ENCODE measurements at places on chromosomes 7 and 10.
A peak's percentile ranks its signal among the peaks of the same experiment; 100 is the strongest.

GRCh38 chr7:76354516-76354915 lies 4.3 kb downstream of the YWHAG start:
- DNase-seq = no peak

DNA sequence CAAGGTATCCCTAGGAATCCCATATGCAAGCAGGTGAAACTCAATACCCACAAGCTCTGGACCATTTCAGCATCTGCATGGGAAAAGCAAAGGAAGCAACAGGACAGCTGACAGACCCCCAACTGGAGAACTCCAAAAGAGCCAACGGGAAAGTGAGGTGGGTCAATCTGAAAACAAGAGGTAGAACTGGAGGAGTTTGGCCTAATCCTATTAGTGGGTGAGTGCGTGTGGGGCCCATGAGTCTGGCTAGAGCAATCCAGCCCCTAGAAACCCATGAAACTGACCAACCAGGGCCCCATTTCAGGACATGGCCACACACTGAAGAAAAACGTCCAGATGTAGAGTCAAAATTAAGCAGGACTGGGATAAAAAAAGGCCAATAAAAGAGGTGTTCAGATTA lies 26.6 kb upstream of the WNT8B start:
- DNase-seq = no peak

GRCh38 chr7:16509829-16510228 lies 16.8 kb upstream of the LRRC72 start:
- DNase-seq = no peak

DNA sequence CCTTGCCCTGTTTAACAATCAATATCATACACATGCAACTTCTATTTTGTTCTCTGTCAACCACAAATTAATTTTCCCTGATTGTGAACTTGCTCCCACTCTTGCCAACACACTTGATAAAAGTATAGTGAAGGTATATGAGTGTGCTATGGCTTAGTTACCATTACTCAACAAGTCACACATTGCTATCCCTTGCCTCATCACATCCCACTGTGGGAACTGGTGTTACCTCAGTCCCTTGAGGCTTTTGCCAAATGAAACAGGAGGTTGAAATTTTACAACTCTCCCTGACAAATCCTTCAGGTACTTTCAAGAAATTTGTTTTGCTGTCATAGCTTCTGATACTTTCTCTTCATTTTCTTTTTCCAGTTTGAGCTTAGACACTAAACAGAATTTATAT lies 472.5 kb upstream of the SEMA3D start:
- no peak for DNase-seq

DNA sequence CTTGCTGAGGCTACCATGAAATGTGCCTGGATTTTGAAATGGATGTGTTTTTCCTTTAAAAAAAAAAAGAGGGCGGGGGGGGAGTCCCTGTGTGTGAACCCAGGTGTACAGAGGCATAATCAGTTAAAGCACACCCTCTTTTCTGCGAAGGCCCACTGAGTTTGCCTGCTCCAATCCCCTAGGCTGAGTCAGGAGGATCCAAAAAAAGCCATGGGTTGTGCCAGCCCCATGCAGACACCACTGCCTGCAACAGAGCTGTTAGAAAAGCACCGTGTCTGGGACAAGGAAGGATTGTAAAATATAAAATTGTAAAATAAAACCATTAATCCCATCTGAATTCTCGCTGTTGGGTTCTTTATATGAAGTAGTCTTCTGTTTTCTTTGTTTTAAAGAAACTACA lies 217.9 kb downstream of the ADAM12 start:
- no peak for DNase-seq

DNA sequence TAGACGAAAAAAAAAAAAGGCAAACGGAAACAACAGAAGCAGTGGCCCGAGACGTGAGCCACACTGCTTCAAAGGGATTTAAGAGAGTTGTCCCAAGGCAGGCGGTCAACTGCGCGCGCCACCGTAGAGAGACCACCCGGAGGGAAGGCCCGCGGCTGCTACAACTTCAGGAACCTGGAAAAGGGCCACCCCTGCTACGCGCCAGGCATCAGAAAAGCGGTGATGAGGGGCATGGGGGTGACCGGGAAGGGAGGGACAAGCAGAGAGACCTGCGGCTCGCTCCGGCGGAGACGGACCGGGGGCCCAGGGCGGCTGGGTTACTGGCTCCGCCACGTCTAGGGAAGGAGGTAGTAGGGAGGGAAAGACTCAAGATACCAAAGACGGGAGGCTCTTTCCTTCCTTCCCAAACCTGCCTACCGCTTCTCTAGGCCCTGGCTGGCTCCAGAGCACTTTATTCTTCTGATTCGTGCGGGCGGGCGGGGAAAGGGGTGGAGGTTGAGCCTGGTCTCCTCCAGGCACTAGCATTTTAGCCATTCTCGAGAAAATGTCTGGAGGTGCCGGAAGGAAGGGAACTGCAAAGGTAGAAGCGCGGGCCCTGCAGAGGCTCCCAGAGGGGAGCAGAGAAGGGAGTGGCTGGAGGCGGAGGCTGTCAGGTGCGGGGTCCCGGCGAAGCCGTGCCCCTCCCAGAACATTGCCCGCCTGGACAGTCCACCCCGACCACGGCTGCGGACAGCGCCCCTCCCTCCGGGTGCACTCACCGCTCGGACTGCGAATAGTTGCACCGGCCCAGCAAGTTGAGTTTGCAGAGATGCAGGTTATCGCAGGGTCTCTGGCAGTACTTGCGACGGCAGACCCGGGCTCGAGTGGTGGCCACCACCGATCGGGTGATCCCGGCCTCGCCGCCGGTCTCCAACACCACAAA lies 993 bp downstream of the ZC3HAV1 start:
- DNase-seq = no peak

DNA sequence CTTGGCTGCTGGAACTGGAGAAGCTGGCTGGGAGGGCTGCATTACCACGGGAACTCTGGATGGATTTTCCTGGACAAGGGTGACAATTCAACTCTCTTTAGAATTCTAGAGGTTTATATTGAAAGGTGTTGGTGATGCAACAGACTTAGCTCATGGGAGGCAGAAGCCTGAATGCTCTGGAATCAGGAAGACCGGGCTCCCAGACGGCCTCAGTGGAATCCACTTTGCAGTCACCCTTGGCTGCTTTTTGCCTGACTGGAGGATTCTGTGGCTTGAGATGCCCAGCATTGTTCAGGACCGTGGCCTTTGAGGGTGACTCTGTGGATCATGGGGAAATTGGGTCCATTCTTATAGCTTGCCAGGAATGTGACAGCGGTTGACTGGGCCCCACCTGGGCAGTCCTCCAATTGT lies 32.3 kb downstream of the PYROXD2 start:
- no peak for DNase-seq

DNA sequence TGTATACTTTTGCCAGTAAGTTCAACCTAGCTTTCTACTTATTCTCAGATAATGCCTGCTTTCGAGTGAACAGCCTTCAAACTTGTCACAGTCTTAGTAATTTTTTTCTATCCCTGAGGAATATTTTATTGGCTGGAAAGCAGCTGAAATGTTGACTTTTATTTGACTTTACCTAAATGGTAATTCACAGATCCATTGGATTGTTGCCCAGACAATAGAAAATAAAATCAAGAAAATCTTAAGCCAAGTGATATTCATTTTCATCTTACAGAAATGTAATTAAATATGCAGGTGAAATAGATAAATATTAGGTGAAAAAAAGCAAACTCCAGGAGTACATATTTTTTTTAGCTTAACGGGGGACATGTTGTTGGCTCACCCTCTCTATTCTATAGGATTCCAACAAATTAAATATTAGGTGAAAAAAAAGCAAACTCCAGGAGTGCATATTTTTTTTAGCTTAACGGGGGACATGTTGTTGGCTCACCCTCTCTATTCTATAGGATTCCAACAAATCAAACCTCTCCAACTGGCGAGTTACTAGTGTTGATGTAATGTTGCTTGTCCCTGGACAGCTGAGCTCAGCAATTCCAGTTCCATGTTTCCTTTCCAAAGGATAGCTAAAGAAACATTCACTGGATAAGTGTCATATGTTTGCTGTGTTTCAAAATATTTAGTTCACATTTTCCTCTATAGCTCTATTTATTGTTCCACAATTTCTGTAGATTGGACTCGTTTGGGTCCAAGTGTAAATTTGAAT lies 4.2 kb downstream of the TMEM26 start:
- DNase-seq = no peak

- DNase-seq = no peak
Observed at GRCh38 chr10:66737241-66737640, 188.6 kb upstream of the LRRTM3 start.

GRCh38 chr10:5092375-5092774 lies 1.8 kb upstream of the AKR1C3 start:
- no peak for DNase-seq

GRCh38 chr7:105198223-105198622 lies 184.2 kb downstream of the KMT2E start:
- DNase-seq = no peak

GRCh38 chr7:33809228-33809627 lies 96.1 kb upstream of the BMPER start:
- DNase-seq = no peak

- no peak for DNase-seq
Observed at GRCh38 chr7:2893411-2893861, 49.3 kb upstream of the GNA12 start.

GRCh38 chr7:25754333-25754732 lies 397.7 kb upstream of the NFE2L3 start:
- DNase-seq = no peak

DNA sequence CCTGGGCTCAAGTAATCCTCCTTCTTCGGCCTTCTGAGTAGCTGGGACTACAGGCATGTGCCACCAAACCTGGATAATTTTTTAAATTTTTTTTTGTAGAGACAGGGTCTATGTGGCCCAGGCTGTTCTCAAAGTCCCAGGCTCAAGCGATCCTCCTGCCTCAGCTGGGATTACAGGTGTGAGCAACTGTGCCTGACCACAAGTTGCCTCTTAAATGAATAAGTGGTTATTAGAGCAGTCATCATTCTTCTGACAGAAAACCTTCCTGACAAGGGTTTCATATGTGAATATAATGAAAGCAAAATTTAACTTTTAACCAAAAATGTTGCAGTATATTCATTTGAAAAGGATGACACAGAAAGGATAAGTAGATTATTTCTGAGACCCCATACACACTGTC lies 532.5 kb downstream of the GRM8 start:
- DNase-seq = no peak

DNA sequence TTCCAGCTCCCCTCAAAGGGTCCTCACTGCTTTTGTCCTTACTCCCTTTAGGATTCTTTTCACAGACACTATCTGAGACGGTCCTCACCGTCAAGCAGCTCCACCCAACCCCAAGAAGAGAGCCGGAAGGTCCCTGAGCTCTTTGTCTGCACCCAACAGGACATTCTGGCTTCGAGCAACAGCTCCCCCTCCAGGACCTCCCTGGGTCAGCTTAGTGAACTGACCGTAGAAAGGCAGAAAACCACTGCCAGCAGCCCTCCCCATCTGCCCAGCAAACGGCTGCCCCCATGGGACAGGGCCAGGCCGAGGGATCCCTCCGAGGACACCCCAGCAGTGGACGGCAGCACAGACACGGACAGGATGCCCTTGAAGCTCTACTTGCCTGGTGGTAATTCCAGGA lies 19.9 kb downstream of the MINDY4 start:
- DNase-seq = no peak

GRCh38 chr10:132001238-132001972 lies 19.7 kb upstream of the BNIP3 start:
- DNase-seq = no peak

DNA sequence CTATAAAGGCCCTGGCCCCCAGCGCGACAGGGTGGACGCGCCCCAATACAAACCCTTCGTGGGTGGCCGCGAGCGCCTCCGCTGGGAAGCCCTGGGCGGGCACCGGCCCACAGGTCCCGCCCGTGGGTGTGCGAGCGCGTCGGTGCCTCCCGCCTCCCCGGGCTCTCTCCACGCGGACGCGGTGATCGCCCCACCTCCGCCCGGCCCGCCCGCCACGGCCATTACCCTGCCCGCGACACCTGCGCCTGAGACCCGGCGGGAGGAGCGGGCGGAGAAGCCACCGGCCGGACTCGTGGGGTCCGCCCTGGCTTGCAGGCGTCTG lies 81.2 kb downstream of the PAX2 start:
- no peak for DNase-seq

- no peak for DNase-seq
Observed at GRCh38 chr7:127928852-127929251, 102.4 kb downstream of the LRRC4 start.

GRCh38 chr10:5976512-5977470 lies 552 bp downstream of the IL15RA start:
- peak; percentile 19 for DNase-seq

GRCh38 chr7:105136221-105136620 lies 122.2 kb downstream of the KMT2E start:
- DNase-seq = no peak

GRCh38 chr7:49894543-49894942 lies 121.1 kb downstream of the VWC2 start:
- DNase-seq = no peak
